ENCODE measurements at places on chromosomes 4 and X.

DNA sequence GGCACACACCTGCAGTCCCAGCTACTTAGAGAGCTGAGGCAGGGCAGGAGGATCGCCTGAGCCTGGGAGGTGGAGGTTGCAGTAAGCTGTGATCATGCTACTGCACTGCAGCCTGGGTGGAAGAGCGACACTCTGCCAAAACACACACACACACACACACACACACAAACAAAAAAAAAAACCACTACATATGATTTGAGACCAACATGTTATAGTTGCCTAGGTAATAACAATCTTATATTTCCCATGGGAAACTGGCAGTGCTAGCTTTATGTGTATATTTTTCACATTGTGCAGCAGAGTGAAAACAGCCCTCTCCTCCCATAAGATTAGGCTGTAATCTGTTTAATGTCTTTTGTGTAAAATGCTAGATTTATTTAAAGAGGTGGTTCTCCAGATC, 3.1 kb upstream of the FAM241A start:
- DNase-seq = no peak

- DNase-seq = no peak
These were observed 318.0 kb upstream of the TAPT1 start for GRCh38 chr4:16544251-16544721.

DNA sequence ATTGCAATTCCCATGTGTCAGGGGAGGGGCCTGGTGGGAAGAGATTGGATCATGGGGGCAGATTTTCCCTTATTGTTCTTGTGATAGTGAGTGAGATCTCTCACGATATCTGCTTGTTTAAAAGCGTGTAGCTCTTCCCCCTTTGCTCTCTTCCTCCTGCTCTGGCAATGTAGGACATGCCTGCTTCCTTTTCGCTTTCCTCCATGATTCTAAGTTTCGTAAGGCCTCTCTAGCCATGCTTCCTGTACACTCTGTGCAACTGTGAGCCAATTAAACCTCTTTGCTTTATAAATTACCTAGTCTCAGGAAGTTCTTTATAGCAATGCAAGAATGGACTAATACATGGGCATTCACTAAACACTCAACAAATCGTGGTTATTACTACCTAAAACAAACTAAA, 37.2 kb upstream of the PAPSS1 start:
- no peak for DNase-seq

GRCh38 chr4:21512353-21512752, 436.2 kb downstream of the KCNIP4 start:
- no peak for DNase-seq

GRCh38 chr4:56879996-56880395, 27.7 kb upstream of the REST start:
- no peak for DNase-seq

GRCh38 chrX:39605183-39605582, 492.6 kb downstream of the BCOR start:
- DNase-seq = no peak

GRCh38 chr4:8123389-8123788, 35.2 kb downstream of the ABLIM2 start:
- DNase-seq = no peak

DNA sequence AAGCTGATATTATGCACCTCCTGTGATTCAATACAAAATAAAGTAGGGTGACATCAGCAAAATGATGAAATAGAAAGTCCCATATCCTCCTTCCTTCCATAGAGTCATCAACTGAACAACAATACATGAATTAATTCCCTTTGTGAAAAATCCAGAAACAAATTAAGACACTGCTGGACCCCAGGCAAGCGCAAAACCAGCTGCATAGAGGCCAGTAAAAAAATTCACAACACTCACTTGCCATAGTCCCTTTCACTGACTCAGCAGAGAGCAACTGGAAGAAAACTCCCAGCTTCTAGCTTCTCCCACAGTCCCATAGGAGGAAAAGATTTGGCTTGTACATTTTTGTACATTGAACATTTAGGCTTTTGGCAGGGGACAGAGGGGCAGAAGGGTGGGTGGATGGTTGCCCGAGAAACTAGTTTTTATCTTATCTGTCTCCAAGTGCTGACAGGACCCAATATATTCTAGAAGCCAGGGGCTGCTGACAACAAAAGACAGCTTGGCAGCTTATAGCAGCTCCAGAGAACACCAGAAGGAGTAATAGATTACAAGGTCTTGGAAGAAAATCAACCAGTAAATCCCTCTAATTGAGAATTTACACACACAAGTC, 124.6 kb downstream of the NDST3 start:
- no peak for DNase-seq

DNA sequence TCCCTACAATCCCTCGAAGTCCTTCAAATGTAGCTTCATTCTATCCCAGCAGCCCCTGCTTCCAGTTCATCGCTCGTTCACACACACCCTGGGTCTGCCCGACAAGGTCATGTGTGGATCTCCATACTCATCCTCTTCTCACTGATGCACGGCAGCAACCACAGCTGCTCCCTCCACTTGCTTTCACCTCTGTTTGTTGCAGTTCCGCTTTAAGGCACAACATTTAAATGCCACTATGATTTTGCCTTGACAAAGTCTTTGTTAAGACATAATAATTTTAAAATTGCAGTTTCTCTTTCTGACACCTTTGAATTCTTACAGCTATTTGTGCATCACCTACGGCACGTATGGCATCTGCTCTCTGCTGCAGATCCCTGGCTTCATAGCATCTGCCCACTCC, 1.8 kb downstream of the ODAPH start:
- no peak for DNase-seq

- DNase-seq = no peak
These were observed 82.8 kb upstream of the LIMCH1 start for GRCh38 chr4:41455206-41455605.

GRCh38 chr4:15884666-15885065, 53.9 kb downstream of the FGFBP1 start:
- no peak for DNase-seq

DNA sequence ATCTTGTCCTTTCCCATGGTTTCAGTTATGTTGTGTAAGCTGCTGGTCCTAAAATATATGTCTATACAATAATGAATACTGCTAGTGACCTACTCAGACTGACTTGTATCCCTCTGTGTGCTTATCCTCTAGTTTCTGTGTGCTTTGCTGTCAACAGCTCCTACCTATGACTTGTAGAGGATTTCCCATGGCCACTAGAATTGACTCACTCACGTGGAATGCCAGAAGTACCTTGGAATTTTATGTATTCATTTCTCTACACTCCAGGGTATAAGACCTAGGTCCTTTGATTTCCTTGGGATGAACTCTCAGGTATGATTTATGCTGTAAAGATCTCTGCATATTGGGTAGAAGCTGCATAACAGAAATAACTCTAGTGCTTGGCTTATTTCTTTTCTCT, 279.9 kb upstream of the SLIT2 start:
- DNase-seq = no peak

GRCh38 chr4:98833384-98833783, 95.5 kb downstream of the EIF4E start:
- no peak for DNase-seq

DNA sequence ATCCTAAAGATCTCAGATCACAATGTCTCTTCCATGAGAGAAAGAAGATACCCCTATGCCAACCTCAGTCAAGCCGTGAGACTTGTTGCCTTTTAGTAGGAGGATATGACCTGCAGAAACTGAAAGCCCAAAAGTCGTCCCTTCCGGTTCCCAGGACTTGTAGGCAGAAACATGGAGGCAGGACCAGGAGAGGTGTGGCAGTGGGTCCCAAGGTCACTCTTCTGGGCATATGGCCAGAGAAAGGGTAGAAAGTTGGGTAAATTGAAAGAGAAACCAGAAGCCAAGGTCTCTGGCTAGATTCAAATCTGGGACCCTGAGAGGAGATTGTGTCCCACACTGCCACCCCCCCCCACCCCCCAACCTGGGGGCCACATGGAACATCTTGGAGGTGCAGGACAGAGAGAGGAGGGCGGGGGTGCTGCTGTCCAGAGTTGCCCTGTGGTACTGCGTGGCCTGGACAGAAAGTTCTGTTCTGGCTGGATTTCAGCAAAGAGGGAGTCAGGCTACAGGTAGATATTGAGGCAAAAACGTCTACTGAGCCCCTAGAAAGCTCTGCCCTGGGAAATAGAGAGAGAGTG, 55.4 kb downstream of the DDX3X start:
- DNase-seq = no peak

- DNase-seq = no peak
These were observed 326.2 kb upstream of the SLIT2 start for GRCh38 chr4:19925516-19925915.

DNA sequence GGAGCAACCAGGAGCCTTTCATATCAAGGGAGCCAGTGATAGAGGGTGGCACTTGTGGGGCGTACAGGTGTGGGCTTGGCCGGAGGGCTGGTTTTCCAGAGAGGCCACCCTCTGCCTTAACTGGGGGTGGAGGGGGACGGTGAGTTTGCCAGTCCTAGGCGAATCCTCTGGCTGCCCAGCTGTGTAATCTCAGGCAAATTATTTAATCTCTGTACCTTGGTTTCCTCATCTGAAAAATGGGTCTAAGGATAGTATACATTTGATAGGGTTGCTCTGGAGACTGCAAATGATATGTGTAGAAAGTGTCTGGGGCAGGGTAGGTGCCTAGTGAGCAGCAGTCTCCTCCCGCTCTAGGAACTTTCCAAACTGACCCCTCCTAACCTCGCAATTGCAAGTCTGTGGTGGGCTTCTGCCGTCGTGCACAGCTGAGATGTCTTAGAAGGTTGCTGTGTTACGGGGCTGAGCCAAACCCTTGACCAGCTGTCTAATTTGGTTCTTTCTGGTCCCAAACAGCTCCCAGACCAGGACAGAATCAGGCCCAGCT, 3.8 kb upstream of the CXCR3 start:
- DNase-seq = no peak

DNA sequence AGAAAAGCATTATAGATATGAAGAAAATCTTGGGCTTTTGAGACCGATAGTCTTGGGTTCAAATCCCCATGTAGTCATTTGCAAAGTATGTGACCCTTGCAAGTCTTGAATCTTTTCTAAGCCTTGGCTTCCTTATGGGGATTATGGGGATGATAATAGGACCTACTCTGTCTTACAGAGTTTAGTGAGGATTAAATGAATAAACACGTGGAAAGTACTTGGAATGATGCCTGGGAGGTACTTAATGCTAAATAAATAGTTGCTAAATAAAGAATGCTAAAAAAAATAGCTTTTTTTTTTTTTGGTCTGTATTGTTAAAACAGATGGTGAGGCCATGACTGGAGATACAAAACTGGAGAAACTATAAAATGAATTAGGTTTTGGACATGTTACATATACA, 292.7 kb downstream of the GPAT3 start:
- no peak for DNase-seq

DNA sequence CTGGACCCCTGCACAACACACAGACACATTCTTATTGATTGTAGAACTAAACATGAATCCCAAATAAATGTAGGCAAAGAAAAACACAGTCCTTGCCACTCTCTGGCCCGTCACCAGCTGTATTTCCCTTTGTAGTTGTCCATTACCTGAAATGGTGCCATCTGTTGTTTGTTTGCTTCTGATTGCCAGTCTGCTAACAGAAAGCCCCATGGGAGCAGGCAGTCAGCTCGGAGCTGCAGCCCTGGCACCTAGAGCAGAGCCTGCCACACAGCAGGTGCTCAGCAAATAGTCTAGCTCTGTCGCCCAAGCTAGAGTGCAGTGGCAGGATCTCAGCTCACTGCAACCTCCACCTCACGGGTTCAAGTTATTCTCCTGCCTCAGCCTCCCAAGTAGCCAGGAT, 28.9 kb downstream of the CPLX1 start:
- DNase-seq = no peak

GRCh38 chr4:189974056-189974455, 33.4 kb downstream of the FRG1 start:
- no peak for DNase-seq

- no peak for DNase-seq
These were observed 1648.0 kb downstream of the STIM2 start for GRCh38 chr4:28508636-28509035.

- DNase-seq = no peak
These were observed 31.8 kb downstream of the AMMECR1 start for GRCh38 chrX:110286106-110286505.

DNA sequence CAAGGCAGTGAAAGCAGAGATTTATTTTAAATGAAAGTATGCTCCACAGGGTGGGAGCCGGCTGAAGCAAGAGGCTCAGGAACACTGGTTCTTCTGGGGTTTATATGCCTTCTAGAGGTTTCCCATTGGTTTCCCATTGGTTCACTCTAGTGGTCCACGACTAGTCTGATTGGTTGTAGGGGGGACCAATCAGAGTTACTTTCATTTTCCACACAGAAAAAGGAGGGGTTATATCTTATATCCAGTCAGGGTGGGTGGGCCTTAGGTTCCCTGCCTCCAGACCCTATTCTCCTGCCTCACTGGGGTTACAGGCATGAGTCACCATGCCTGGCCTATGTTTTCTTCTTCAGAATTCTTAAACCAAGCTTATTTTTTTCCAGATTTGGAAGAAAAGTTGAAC, 101.6 kb downstream of the KLHL8 start:
- no peak for DNase-seq
